AG10803 (cell line): ENCODE measurements at places on chromosomes 5 and 9.

- DNase-seq = peak; percentile 98
These were observed 118.2 kb downstream of the BOD1 start for GRCh38 chr5:173498286-173498685.

DNA sequence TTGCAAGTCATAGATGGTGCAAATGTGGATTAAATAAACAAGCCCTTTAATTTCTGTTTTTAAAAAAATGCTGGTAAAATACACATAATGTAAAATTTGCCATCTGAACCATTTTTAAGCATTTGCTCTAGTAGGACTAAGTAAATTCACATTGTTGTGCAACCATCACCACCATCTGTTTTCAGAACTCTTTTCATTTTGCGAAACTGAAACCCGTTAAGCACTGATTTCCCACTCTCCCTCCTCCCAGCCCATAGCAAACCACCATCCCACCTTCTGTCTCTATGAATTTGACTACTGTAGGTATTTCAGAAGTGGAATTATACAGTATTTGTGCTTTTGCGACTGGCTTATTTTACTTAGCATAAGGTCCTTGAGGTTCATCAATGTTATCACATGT, 103.3 kb upstream of the CNTLN start:
- peak; percentile 16 for DNase-seq

- no peak for DNase-seq
These were observed 70.6 kb downstream of the GOLPH3 start for GRCh38 chr5:32103521-32103920.

DNA sequence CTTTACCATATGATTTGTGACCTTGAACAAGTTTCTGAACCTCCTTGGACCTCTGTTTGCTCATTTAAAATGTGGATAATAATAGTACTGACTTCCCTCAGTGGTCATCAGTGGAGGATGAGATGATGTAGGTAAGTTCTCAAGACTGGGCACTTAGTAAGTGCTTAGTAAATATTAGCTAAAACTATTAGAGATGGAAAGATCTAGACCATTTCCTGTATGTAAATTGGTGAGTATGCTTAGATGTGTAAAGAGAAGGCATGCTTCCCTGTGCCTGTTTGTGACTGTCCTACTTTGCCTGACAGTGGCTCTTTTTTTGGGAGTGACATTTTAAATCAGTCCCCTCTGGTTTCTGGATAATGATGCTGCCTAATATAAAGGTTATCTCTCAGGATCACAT, 288.1 kb downstream of the GABRB2 start:
- no peak for DNase-seq

- no peak for DNase-seq
These were observed 76.1 kb downstream of the ITGA1 start for GRCh38 chr5:52863715-52864290.

- DNase-seq = no peak
These were observed 179.6 kb downstream of the GRIA1 start for GRCh38 chr5:153670101-153670500.

- peak; percentile 96 for DNase-seq
These were observed 318.6 kb upstream of the RGMB start for GRCh38 chr5:98454904-98455303.

DNA sequence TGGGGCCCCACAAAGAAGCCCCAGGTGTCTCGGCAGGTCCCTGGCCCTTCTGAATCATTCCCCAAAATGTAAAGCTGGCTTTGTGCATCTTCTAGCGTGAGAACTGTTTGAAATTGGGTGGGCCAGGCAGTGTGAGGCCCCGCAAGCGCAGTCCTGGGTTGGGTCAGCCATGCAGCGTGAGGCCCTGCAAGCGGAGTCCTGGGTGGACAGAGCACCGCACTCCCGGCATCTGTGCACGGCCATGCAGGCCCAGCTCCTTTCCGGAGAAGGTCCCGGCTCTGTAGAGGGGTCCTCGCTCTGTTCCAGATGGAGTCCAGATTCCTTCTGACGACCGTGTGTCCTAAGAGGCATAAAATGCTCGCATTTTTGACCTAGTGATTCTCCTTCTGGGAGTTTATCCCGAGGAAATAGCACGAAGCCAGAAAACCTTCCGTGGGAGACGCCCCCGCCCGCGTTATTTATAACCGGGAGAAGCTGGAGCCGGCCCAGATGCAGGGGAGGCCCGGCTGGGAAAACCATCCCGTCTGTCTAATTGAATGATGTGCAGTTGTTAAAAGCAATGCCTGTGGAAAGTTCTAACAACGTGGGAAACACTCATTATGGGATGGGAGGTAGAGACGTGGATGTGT, 19.4 kb upstream of the NOTCH1 start:
- DNase-seq = peak; percentile 70

GRCh38 chr5:81971111-81971711, 612 bp upstream of the ATG10 start:
- no peak for DNase-seq

GRCh38 chr5:116451066-116451465, 123.6 kb downstream of the SEMA6A start:
- no peak for DNase-seq

GRCh38 chr9:5263351-5264218, 32.4 kb downstream of the INSL4 start:
- DNase-seq = peak; percentile 1

DNA sequence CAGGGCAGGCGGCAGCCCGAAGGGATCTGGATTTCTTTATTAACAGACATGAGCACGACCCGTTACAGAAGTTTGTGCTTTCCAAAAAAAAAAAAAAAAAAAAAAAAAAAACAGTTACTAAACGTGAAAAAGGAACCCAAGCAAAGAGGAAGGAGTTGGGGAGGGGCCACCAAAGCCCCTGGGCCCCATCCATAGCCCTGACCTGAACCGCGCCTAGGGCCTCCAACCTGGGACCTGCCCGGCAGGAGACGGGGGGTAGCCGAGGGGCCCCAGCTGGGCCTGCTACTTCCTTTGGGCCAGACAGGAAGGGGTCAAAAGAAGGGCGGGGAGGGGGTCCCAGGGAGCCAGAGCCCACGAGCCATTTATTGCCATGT, 10.0 kb downstream of the PRR7 start:
- DNase-seq = no peak

- DNase-seq = no peak
These were observed 96.5 kb upstream of the DAB2 start for GRCh38 chr5:39521098-39521860.

- no peak for DNase-seq
These were observed 55.3 kb downstream of the ARSB start for GRCh38 chr5:78929833-78930232.

DNA sequence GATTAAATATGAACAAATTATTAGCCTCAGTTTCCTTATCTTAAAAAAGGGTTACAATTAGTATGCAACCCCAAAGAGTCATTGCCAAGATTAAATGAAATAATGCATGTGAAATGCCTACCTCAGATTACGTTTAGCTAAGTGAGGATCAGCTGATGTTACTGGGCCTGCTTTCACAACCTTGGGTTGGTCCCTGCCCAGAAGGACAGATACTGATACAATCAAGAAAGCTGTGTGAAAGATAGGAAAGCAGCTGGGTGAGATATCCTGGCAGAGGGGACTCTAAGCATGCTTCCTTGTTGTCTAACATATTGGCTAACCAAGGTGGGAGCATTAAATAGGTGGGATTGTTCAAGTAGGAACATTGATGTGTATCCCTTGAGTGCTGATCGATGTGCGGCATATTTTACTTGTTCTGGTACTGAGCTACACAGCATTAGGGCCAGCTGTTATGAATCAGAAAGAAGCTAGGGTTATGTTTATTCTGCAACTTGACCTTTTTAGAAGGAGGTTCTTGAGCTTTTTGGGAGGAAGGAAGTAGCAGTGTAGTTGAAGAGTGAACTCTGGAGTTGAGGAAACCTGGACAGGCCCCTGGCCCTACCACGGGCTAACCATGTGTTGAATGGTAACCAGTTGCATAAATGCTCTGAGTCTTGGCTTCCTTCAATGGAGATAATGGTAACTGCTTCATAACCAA, 28.9 kb downstream of the SNX24 start:
- DNase-seq = no peak

DNA sequence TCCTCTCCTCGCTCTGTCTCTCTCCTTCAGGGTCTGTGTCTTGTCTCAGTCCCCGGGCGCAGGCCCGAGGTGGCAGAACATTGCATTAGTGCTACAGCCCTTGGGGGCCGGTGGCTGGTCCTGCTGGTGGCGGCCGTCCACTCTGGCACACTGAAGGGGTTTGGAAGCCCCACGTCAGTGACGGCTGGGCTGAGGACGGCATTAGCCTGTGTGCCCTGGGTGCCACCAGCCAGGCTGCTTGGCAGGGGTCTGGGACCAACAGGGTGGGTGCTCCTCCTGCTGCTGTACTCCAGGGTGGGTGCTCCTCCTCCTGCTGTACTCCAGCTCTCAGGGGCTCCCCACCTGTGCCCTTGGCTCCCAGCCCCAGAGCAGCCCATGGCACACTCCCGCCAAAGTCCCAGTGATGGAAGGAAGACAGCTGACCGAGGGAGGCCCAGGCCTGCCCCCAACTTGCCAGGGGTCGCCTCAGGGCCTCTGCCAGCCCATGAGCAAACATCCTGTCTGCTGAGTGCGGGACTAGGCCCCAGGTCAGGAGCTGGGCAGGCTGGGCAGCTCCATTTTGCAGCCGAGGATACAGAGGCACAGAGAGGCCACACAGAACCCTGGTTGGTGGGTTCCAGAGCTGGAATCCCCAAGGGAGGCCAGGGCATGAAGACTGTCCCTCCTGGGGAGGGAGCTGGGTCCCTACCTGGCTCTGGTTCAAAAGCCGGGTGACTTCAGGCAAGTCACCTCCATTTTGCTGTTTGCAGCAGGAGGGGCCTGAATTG, 27.3 kb downstream of the SARDH start:
- no peak for DNase-seq

GRCh38 chr5:1787472-1788047, 12.1 kb downstream of the MRPL36 start:
- DNase-seq = no peak

DNA sequence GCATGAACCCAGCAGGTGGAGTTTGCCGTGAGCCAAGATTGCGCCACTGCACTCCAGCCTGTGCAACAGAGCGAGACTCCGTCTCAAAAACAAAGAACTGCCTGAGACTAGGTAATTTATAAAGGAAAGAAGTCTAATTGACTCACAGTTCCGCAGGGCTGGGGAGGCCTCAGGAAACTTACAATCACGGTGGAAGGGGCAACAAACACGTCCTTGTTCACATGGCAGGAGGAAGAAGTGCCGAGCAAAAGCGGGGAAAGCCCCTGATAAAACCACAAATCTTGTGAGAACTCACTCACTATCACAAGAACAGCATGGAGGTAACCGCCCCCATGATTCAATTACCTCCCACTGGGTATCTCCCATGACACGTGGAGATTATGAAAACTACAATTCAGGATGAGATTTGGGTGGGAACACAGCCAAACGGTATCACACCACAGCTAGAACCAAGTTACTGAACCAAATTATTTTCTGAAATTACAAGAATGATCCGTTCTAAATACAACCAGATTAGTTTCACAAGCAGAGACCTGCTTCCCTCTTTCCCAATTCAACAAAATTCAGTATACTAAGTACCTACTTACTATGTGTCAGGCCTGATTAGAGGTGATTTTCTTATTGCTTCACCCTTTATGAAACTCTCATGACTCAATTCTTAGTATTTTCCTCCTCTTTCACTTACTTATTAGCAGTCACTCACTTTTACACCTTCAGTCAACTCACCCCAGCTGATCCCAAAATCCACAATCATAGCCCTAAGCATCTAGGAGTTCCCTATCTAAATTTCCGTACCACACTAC, 8.4 kb downstream of the UBTD2 start:
- DNase-seq = no peak

DNA sequence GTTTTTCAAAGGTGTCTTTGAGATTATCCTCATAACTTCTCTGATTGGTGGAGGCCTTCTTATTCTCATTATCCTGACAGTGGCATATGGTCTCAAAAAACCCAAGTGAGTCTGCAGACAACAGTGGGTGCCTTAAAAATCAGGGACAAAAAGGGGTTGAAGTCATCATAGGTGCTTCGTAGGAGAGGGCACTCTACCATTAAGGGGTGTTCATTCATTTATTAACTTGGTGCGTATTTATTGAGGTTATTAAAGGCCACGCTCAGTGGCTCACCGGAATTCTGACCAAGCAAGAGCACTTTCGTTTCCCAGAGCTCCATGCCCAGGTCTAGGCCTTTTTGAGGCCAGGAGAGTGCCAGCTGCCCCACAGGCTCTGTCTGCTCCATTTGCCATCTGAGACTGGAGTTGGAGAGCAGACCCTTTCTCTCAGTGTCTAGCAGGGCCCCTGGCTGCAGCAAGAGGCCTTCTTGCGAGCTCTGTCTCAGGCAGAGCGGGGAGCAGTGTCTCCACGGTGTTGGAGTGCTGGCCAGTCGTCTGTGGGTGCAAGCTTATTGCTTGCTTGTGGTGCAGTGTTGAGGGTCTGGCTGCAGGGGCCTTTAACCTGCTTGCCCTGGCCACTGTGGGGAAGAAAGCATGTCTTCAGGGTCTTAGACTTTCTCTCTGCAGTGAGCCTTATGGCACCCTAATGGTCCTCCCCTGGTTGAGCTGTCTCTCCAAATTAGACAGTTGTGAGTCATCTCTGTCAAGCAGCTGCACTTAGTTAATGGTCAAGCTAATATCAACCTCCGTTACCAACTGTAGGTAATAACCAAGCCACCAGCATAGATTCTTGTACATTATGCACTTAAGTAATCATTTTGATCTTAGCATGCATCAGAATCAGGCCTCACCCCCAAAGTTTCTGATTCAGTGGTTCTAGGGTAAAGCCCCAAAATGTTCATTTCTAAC, 62.6 kb downstream of the IL31RA start:
- no peak for DNase-seq

GRCh38 chr9:33227741-33228140, 12.2 kb upstream of the SPINK4 start:
- peak; percentile 25 for DNase-seq

GRCh38 chr5:159826351-159827214, 89.7 kb upstream of the ADRA1B start:
- DNase-seq = peak; percentile 78

DNA sequence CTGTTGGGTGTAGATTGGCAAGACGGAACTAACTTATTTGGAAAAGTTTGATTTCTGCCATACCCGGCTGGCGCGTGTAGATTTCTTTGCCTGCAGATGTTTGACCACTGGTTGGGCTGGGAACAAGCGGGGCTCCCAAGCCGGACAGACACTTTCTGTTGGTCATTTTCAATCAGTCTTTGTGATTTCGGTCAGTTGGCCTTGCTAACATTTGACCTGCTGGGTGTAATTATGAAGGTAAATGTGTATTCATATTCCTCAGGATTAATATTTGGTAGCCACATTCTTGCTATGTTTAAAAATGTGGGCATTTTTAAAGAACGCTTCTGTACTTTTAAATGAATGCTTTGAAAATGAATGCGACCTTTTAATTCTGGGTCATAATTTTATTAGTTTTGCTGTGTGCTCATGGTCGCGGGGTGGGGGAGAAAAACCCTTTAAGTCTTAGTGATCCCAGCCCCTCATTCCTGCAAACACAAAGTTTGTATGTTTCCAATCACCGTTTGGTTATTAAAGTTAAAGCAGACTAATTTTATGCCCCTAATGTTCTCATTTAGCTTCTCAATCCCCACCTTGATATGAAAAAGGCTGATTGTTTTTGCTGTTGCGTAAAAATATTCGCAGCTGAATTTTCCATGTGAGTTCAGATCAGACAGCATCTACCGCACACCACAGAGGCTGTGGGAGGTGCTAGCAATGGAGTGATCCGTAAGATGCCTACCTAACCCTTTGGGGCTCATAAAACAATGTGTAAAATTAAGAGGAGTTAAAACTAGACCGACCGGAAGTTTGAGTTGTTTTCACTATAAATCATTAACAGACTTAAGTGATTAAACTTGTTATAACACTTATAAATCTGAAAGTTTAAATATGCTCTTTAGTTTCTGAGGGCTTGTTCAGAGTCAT, 1.5 kb downstream of the RASGRF2 start:
- DNase-seq = no peak

GRCh38 chr5:178422400-178422775, 167.8 kb downstream of the COL23A1 start:
- DNase-seq = no peak
